ENCODE measurements at places on chromosomes 4 and X.

DNA sequence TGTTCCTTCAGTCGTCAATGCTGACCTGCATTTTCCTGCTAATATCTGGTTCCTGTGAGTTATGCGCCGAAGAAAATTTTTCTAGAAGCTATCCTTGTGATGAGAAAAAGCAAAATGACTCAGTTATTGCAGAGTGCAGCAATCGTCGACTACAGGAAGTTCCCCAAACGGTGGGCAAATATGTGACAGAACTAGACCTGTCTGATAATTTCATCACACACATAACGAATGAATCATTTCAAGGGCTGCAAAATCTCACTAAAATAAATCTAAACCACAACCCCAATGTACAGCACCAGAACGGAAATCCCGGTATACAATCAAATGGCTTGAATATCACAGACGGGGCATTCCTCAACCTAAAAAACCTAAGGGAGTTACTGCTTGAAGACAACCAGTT, 12.6 kb downstream of the TLR8 start:
- no peak for DNase-seq

- DNase-seq: no peak
These were observed 69.0 kb upstream of the FAM9B start for GRCh38 chrX:9102956-9103355.

- no peak for DNase-seq
These were observed 33.1 kb downstream of the MSL3 start for GRCh38 chrX:11791090-11791489.

DNA sequence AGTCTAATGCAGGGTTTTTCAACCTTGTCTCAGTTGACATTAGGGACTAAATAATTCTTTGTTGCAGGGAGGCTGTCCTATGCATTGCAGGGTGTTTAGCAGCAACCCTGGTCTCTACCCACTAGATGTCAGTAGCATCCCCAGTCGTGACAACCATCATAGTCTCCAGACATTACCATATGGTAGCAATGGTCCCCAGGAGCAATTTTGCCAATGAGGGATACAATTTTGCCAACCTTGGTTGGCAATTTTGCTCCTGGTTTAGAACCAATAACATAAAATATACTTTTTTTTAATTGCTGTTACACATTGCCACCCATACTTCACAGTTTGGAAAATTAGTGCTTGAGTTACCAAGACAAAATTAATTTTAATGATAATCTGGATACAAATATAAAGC, 6.0 kb downstream of the EREG start:
- no peak for DNase-seq

DNA sequence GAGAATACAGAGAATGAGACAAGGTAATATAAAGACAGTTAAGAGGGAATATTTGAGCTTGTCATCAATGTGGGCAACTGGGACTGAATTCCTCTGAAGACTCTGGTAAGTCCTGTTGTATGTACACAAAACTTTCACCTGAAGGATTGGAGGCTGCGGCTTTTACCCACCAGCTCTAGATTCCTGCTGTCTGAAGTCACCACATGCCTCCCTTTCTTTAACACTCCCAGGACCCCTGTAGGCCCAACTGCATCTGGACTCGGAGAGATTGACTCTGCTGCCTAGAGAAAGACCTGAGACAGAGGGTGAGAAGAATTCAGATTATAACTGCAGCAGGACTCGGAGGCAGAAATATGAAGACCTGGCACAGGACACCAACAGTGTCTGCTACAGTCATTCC, 1048.0 kb downstream of the PDHA2 start:
- DNase-seq: no peak

DNA sequence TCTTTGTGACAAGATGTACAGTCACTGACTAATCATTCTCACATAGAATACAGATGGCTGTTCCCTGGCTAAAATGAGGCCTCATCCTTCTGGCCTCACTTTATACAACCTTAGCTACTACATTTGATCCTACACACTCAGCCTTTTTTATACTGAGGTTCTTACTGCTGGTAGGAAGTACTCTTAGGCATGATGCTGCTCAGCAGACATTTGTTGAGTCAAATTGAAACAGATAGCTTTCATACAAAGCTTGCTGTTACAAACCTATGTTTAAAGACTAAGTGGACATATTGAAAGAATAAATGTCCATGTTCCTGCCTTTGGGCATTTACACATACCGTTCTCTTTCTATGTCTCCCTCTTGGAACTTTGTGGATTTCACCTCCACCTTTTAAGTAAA, 154.9 kb downstream of the NPFFR2 start:
- no peak for DNase-seq

- no peak for DNase-seq
These were observed 54.1 kb downstream of the GAB1 start for GRCh38 chr4:143390764-143391163.

DNA sequence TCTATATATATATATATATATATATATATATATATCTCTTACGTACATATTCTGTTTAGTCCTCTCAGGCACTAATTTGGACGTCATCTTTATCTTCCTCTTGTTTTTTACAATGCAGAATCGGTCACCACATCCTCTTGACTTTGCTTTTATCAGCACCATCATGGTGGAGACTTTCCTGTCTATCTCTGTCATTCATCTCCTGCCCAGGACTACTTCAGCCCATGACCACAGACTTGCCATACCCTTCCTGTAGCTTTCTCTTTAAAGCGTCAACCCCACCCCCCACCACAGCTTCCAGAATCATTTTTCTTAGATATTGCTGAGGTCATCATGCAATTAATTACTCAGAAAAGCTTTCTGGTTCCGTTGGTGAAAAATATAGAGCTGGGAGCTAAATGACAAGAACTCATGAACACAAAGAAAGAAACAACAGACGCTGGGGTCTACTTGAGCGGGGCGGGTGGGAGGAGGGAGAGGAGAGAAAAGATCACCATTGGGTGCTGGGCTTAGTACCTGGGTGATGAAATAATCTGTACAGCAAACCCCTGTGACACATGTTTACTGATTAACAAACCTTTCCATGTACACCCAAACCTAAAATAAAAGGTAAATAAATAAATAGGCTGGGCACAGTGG, 30.5 kb upstream of the PRKX start:
- DNase-seq: no peak

DNA sequence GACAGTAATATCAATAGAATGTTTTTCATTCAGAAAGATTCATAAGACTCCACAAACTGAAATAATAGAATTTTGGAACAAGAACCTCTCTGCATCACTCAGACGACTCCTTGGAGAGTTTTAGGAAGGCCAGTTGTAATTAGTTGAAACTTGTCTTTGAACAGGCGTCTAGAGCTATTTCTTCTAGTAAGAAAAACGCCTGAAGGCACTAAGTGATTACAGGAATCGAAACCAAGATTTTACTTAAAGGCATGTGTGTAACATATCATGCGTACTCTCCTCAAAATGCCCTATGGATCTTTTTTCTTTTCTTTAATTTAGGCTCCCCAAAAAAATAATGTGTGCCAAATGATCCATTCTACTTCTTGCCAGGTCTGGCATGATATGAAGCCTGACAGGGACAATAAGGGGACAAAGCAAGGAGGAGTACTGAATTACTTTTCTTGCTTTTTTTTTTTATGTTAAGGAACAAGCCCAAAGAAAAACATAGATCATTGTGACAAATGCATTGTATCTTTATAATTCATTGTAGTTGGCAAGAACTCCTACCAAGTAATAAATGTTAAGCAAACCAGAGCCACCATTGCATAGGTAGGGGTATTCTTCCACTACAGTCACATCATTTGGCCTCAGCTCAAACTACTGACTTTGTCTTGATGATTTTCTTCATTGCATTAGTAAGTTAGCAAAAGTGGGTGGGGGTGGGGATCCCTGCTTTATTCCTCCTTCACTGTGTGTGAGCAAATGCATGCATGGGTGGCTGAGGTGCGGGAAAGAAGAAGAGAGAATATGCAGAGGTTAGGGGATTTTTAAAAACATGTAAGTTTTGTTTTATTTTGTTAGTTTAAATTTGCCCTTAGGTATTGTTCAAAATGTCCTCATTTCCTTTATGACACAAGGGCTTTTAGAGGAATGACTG, 79.9 kb upstream of the ATOH1 start:
- no peak for DNase-seq

DNA sequence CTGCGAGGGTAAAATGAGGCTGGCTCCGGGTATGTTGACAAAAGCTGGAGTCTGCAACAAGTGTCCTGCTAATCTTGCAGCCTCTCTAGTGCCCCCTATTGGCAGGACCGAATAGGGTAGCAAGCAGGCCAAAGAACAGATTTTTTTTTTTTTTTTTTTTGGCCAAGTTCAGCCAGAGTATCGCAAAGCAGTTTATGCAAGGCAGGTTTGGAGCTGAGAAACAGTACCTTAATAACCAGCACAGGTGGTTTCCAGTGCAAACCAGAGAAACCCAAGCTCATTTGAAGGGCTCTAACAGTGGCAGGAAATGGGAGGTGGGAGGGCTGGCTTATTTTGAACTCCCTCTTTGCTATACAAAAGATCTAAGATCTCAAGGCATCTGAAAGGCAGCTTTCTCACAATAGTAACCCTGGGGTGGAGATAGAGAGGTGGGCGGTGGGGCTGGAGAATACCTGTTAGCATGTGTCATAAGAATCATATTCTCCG, 38.2 kb upstream of the OCIAD2 start:
- no peak for DNase-seq

DNA sequence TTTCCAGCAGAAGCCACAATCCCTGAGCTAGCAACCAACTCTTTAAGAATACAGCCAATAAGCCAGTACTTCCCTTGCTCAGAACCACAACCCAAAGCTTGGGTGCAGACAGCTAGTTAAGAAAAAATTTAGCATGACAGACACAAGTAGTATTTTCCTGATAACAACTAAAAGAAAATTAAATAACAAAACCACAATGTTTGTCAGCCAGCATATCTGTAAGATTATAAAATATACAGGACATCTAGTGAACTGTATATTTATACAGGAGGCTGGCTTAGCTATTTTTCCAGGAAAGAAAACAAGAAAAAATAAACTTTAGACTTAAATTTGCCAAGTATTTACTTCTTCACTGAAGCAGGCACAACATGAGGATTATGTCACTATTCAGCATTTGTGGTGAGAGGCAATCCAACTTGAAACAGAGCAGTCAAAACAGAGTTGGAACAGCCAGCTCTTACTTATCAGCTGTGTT, 6.6 kb downstream of the PF4V1 start:
- DNase-seq: no peak

GRCh38 chr4:8830611-8831200, 40.9 kb downstream of the HMX1 start:
- no peak for DNase-seq

- no peak for DNase-seq
These were observed 17.6 kb downstream of the SASH3 start for GRCh38 chrX:129797251-129797906.

DNA sequence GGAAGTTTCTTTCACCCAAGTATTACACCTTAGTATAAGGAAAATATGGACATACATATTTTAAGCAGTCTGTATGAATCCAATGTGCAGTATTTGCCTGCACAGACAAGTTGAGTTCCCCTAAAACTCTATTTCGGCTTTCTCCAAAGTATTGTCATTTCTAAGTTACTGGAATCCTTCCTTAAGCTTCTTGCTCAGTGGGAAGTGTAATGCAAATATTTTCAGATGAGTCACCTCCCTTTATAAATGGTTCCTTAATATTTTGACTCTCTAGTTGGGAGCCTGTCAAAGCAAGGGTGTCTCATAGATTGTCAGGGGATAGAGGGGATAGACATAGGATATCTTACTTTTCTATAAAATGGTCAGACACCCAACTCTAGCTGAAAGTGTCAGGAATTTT, 178.6 kb downstream of the NAA11 start:
- no peak for DNase-seq

DNA sequence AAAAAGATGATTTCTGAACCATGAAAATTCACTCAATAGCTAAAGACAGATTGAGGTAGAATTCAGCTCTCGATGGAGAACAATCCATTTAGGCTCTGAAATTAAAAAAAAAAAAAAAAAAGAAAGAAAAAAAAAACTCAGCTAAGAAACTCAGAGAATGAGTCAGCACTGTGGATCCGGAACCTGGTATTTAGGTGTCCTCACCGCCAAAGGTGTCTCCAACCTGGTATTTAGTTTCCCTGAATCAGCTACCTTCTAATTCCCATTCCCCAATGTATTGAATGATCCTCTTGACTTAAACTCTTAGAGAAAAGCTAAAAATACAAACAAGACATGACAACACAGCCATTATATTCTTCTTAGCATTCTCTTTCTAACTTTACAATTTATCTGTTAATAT, 150.3 kb upstream of the RASGEF1B start:
- no peak for DNase-seq

DNA sequence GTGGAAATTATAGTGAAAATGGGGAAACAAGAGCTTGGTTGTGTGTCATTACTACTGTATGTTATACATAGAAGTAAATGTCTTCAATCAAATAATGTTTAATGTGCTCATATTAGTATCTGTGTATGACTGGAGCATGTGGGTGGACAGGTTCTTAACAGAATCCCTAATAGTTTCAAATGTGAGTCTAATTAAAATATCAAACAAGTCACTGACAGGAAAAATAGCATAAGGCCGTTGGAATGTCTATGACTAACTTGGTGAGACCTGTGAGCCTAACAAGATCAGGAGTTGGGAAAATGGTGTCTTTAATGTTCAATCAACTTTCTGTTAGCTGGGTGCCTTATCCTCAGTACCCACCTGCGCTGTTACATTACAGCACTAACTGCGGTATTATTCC, 6.2 kb upstream of the CXCL3 start:
- no peak for DNase-seq

DNA sequence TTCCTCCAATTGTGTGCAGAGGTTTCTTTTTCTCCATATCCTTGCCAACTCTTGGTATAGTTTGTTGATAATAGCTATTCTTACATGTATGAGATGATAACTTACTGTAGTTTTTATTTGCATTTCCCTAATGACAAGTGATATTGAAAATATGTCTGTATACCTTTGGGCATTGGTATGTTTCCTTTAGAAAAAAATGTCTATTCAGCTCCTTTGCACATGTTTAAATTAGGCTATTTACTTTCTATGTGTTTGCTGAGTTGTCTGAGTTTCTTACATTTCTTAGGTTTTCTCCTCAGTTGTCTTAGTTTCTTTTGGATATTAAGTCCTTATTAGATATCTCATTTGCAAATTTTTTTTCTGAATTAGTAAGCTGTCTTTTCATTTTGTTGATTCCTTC, 487.3 kb upstream of the EPHA5 start:
- DNase-seq: no peak

GRCh38 chr4:2289955-2290333, 28.0 kb upstream of the MXD4 start:
- DNase-seq: no peak

GRCh38 chrX:5390376-5390775, 838.3 kb downstream of the NLGN4X start:
- DNase-seq: no peak

GRCh38 chr4:1749370-1749769, 28.0 kb downstream of the TACC3 start:
- no peak for DNase-seq

GRCh38 chrX:129823115-129823514, 20.6 kb downstream of the ZDHHC9 start:
- DNase-seq: no peak
